ENCODE measurements at places on chromosomes 16 and 17.

DNA sequence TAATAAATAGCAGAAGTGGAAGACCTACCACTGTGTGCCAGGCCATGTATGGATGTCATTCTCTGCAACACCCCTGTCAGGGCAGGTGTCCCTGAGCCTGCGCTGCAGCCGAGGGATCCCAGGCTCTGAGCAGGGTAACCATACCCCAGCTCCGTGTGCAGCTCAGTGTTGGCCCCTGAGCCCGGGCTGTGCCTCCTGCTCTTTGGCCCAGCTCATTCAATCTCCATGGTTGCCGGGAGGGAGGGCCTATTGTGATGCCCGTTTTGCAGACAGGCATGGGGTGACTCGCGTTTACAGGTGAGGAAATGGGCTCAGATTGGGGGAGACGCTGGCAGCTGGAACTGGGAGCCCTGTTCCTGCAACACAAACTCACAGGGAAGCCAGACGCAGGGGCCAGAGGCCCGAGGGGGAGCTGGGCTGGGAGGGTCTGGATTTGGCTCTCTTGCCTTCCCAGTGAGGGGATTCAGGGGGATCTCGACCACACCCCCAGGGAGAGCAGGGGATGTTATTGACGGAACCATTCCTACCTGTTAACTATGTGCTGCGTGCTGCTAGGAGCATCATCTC lies 190.5 kb downstream of the IRF8 start:
- no peaks in the 10 kb centered on the region for H3K4me1 ChIP-seq
- H3K27ac ChIP-seq: no peak overlapping the region
- H3K27me3 ChIP-seq: no peaks in the 10 kb centered on the region
- no peak overlapping the region for H3K4me3 ChIP-seq
- no peak for DNase-seq
- no peaks in the 10 kb centered on the region for H3K36me3 ChIP-seq

GRCh38 chr16:68347605-68348004 lies 36.8 kb downstream of the PRMT7 start:
- H3K4me3 ChIP-seq: no peak overlapping the region
- H3K36me3 ChIP-seq: peaks cover 32% of the 10 kb centered on the region
- no peaks in the 10 kb centered on the region for H3K27me3 ChIP-seq

- no peak for DNase-seq
- no peak overlapping the region for H3K27ac ChIP-seq
- H3K4me3 ChIP-seq: no peak overlapping the region
- H3K27me3 ChIP-seq: no peaks in the 10 kb centered on the region
Observed at GRCh38 chr17:71936977-71937376, 183.8 kb upstream of the SOX9 start.

GRCh38 chr16:24999856-25000461 lies 15.2 kb downstream of the ARHGAP17 start:
- no peak for DNase-seq
- no peak overlapping the region for H3K27ac ChIP-seq
- H3K4me1 ChIP-seq: no peaks in the 10 kb centered on the region
- no peak overlapping the region for H3K4me3 ChIP-seq

GRCh38 chr16:54633943-54634362 lies 296.7 kb upstream of the IRX5 start:
- no peaks in the 10 kb centered on the region for H3K4me1 ChIP-seq
- no peak overlapping the region for H3K27ac ChIP-seq
- no peak overlapping the region for H3K4me3 ChIP-seq
- H3K36me3 ChIP-seq: no peaks in the 10 kb centered on the region
- no peaks in the 10 kb centered on the region for H3K27me3 ChIP-seq

GRCh38 chr17:51398687-51399086 lies 138.3 kb downstream of the UTP18 start:
- DNase-seq: peak; percentile 12
- H3K27me3 ChIP-seq: no peaks in the 10 kb centered on the region
- H3K4me1 ChIP-seq: no peaks in the 10 kb centered on the region
- no peak overlapping the region for H3K4me3 ChIP-seq
- H3K36me3 ChIP-seq: no peaks in the 10 kb centered on the region

DNA sequence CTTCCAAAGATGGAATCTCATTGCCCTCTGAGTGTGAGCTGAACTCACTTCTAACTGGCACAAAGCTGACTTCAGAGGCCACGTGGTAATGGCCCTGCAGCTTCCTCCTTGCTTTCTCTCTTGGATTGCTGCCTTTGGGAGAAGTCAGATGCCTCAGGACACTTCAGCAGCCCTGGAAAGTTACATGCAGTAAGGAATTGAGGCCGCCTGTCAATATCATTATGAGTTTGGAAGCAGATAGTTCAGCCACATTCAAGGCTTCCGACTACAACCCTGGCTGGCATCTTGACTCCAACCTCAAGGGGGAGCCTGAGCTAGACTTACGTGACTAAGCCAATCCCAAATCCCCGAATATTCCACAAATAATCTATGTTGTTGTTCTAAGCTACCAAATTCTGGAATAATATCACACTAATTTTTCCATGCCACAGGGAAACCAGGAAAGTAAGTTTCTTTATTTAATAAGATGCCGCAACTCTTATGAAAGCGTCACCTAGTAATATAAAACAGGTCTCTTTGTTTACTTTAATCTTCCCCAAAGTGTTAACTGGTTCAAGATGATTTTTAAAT lies 13.6 kb downstream of the CEP20 start:
- H3K27me3 ChIP-seq: no peaks in the 10 kb centered on the region
- DNase-seq: no peak
- H3K27ac ChIP-seq: no peak overlapping the region
- H3K36me3 ChIP-seq: peaks cover 8% of the 10 kb centered on the region

DNA sequence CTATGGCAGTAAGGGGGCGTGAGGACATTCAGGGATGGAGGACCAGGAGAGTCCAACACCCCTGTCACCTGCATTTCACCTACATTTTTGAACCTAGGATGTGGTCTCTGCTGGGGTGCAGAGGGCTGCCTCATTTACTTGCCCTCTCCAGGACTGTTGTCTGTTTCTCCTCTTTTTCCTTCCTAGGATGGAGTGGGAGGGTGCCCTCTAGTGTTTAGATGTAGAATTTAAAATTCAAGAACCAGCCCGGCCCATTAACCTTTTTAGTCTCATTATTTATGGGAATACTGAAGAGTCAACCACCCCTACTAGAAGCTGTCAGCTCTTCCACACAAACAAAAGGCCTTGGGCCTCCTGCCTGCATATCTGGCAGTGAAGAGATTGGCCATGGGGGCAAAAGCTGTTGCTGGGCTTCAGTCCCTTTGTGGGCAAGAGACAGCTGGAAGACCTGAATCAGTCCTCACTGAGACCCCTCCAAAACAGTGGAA lies 2.5 kb upstream of the STARD3 start:
- no peaks in the 10 kb centered on the region for H3K36me3 ChIP-seq
- no peaks in the 10 kb centered on the region for H3K27me3 ChIP-seq
- H3K4me1 ChIP-seq: peaks cover 24% of the 10 kb centered on the region
- H3K4me3 ChIP-seq: no peak overlapping the region
- no peak overlapping the region for H3K27ac ChIP-seq

- H3K27ac ChIP-seq: no peak overlapping the region
- H3K4me1 ChIP-seq: peaks cover 12% of the 10 kb centered on the region
- no peak for DNase-seq
- H3K4me3 ChIP-seq: no peak overlapping the region
- peaks cover 12% of the 10 kb centered on the region for H3K36me3 ChIP-seq
- H3K27me3 ChIP-seq: no peaks in the 10 kb centered on the region
Observed at GRCh38 chr16:31198207-31198882, 4.2 kb downstream of the PYCARD start.

DNA sequence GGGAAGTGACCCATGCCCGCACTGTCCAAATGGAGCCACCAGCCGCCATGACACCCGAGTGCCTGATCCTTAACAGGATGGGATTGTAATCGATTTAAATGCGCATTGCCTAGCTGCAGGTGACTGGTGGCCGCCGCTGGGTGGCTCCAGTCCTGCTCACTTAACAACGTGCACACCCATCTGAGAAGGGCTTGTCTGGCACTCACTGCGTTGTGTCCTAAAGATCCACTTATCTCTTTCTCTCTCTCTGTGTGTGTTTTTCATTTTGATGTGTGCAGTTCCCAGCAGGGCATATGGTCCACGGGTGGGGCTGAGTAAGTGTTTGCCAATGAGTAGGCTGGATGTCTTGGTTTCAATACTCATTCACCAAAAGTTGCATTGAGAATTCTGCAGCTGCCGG lies 80.6 kb downstream of the IRF8 start:
- no peak for DNase-seq
- no peak overlapping the region for H3K27ac ChIP-seq
- no peaks in the 10 kb centered on the region for H3K36me3 ChIP-seq
- H3K4me1 ChIP-seq: peaks cover 11% of the 10 kb centered on the region
- H3K4me3 ChIP-seq: no peak overlapping the region
- H3K27me3 ChIP-seq: no peaks in the 10 kb centered on the region

DNA sequence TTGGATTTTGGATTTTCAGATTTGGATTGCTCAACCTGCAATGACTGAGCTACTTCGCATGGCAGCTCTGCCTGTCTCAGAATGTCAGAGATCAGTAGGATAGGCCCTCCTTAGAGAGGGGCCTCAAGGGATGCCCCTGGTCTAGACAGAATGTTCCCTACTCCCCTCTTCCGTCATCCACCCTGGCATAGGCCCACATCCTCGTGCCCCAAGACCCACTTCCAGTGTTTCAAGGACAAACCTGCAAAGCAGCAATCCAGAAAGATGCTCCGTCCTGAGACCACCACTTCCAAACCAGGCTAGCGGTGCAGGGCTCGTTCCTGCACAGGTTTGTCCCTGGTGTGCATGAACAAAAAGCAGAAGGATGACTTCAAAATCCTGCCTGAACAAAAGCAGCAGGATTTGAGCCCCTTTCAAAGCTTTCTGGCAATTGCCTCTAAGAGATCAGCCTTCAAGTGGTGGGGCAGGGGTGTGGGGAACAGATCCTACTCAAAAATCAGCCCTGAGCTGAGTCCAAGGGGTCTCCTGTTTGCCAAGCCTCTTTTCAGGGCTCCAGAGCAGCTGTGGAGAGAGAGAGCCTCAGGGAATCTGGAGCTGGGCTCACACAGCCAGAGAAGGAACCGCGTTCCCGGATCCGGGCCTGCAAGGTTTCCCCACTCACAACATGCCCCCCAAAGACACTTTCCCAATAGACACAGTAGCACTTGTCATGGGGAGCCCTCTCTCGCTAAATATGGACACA lies 121.1 kb downstream of the SOCS1 start:
- H3K4me1 ChIP-seq: peaks cover 31% of the 10 kb centered on the region
- no peak overlapping the region for H3K4me3 ChIP-seq
- DNase-seq: no peak
- no peaks in the 10 kb centered on the region for H3K27me3 ChIP-seq
- no peaks in the 10 kb centered on the region for H3K36me3 ChIP-seq

DNA sequence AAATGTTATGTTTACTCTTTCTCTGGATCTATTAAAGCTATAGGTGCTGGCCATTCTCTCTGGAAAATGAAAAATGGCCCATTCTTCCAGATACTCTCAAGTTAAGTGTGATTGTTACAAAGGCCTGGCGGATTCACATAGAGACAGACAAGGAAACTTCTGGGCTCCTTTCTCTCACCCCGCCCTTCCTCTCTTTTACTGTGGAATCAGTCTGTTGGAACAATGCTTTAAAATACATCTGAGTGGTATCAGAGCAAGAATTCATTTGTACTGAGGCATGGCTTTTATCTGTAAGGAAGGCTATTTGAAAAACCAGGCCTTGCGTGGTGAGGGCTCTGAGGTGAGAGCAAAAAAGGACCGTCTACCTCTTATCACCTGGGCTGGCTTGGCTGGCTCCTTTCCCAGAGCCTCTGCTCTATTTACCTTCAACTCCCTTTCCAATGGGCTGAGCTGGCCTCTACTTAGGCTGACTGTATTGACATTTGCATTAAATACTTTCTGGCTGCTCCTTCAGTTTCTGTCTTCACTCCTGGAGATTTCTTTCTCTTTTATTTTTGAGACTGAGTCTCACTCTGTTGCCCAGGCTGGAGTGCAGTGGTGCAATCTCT lies 274.0 kb downstream of the PHKB start:
- no peaks in the 10 kb centered on the region for H3K36me3 ChIP-seq
- DNase-seq: no peak
- no peak overlapping the region for H3K4me3 ChIP-seq
- H3K27me3 ChIP-seq: no peaks in the 10 kb centered on the region
- no peak overlapping the region for H3K27ac ChIP-seq

- no peaks in the 10 kb centered on the region for H3K27me3 ChIP-seq
- DNase-seq: no peak
- H3K4me1 ChIP-seq: no peaks in the 10 kb centered on the region
- no peak overlapping the region for H3K4me3 ChIP-seq
- H3K36me3 ChIP-seq: peaks cover 26% of the 10 kb centered on the region
- no peak overlapping the region for H3K27ac ChIP-seq
Observed at GRCh38 chr16:30117768-30118167, 4.4 kb upstream of the GDPD3 start.

- H3K27me3 ChIP-seq: no peaks in the 10 kb centered on the region
- peak within 1 kb of the TSS; percentile 76 for H3K27ac ChIP-seq
- peak; percentile 94 for DNase-seq
- no peaks in the 10 kb centered on the region for H3K36me3 ChIP-seq
- peaks cover 12% of the 10 kb centered on the region for H3K4me1 ChIP-seq
- peak within 1 kb of the TSS; percentile 41 for H3K4me3 ChIP-seq
Observed at GRCh38 chr17:12020642-12021622, at the start of gene MAP2K4. Gene MAP2K4, plus strand, starts transcription at chr17:12020877. Its CDS starts 10 bp downstream, at chr17:12020887.

- H3K36me3 ChIP-seq: no peaks in the 10 kb centered on the region
- no peak overlapping the region for H3K27ac ChIP-seq
- H3K4me3 ChIP-seq: no peak overlapping the region
- no peaks in the 10 kb centered on the region for H3K27me3 ChIP-seq
Observed at GRCh38 chr16:9934723-9935508, 247.3 kb downstream of the GRIN2A start.

GRCh38 chr17:41739661-41740352 lies 5.4 kb upstream of the HAP1 start:
- H3K36me3 ChIP-seq: no peaks in the 10 kb centered on the region
- H3K27ac ChIP-seq: no peak overlapping the region
- no peak for DNase-seq
- H3K27me3 ChIP-seq: peaks cover 3% of the 10 kb centered on the region

- no peaks in the 10 kb centered on the region for H3K36me3 ChIP-seq
- no peaks in the 10 kb centered on the region for H3K27me3 ChIP-seq
- H3K4me1 ChIP-seq: peaks cover 10% of the 10 kb centered on the region
- H3K27ac ChIP-seq: no peak overlapping the region
- H3K4me3 ChIP-seq: no peak overlapping the region
Observed at GRCh38 chr17:19341211-19341631, 21.3 kb downstream of the B9D1 start.

- no peak overlapping the region for H3K4me3 ChIP-seq
- peaks cover 2% of the 10 kb centered on the region for H3K36me3 ChIP-seq
- no peaks in the 10 kb centered on the region for H3K27me3 ChIP-seq
- no peak overlapping the region for H3K27ac ChIP-seq
- H3K4me1 ChIP-seq: peaks cover 4% of the 10 kb centered on the region
Observed at GRCh38 chr17:2635675-2636074, 42.2 kb downstream of the PAFAH1B1 start.

DNA sequence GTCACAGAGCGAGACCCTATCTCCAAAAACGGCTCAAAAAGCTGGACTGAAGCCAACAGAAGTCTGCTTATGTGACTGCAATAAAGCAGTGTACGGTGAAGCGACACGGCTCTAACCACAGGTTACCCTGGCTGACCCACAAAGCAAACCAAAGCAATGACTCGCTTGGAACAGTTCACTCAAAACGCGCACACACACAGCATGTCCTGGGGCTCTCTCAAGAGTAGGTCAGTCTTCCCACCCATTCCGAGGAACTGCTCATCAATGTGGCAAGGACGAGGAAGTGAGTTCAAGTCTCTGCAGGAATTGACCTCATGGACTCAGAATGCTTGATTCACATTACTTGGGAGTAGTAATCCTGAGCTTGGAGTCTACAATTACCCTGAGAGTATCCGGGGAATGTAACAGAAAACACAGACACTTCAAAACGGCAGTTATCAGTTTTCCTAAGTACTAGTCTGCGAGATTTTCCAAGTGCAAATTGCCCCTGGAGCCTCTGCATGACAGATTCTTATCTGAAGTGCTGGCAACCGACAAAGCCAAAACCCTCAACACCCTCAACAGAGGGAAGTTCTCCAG lies 25.4 kb downstream of the PELP1 start:
- DNase-seq: no peak
- no peaks in the 10 kb centered on the region for H3K4me1 ChIP-seq
- no peaks in the 10 kb centered on the region for H3K27me3 ChIP-seq
- peaks cover 33% of the 10 kb centered on the region for H3K36me3 ChIP-seq

Data from kidney (tissue), 22 donors.